ENCODE measurements at places on chromosomes 12 and 14.

DNA sequence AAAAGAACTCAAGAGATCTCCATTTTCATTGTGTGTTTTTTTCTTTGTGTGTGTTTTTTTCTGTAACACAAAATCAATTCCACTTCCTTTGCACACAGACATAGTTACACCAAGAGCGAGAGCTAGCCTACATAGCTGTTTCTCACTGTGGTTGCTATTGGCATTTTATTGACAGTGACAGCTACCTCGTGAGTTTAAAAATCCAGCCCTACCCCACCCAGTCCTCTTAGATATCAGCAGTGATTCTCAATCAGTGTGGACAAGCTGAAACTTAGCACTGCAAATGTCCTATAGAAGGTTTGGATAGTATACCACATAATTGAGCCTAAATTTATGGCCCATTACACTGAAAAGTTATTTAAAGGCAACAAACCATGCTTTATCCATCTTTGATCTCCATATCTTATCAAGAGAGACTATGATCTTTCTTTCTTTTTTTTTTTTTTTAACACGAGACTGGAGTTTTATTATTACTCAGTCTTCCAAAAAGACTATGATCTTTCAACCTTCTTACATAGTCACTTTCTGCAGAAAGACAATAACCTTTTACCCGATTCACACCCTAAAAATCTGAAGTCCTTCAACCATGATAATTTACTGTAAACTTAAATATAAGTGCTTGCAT is 46.8 kb downstream of the ATP2B1 start:
- no peak for DNase-seq

GRCh38 chr14:53779301-53779700 is 177.3 kb downstream of the BMP4 start:
- DNase-seq: no peak

DNA sequence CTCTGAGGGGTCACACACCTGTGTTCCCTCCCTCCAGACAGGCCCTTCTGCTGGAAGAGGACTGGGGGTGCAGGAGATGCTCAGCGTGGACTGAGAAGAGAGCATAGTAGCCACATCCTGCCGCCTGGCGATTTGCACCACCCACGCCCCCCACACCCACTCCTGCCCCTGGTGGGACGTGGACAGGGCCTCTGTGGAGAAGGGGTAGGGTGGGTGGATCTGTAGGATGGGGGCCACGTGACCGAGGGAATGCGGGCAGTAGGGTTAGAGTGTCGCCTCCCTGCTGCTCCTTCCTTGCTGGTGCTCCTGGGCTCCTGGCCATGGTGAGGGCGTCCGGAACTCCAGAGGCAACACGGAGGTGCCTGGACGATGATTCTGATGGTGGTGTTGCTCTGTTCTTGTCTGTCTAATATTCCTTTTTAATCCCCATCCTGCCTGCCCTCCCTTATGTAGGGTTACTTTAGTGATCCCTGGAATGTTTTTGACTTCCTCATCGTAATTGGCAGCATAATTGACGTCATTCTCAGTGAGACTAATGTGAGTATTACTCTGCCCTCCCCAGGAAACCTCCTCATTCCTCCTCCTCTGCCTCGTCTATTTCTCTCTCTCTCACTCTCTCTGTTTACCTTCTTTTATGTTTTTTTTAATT is 161.5 kb upstream of the FKBP4 start:
- DNase-seq: no peak

GRCh38 chr12:113202300-113203075 is 17.0 kb downstream of the RITA1 start:
- DNase-seq: no peak

GRCh38 chr12:110245369-110245772 is 35.7 kb upstream of the ATP2A2 start:
- no peak for DNase-seq

- peak; percentile 58 for DNase-seq
These were observed 15.5 kb downstream of the PLEK2 start for GRCh38 chr14:67396381-67396970.

DNA sequence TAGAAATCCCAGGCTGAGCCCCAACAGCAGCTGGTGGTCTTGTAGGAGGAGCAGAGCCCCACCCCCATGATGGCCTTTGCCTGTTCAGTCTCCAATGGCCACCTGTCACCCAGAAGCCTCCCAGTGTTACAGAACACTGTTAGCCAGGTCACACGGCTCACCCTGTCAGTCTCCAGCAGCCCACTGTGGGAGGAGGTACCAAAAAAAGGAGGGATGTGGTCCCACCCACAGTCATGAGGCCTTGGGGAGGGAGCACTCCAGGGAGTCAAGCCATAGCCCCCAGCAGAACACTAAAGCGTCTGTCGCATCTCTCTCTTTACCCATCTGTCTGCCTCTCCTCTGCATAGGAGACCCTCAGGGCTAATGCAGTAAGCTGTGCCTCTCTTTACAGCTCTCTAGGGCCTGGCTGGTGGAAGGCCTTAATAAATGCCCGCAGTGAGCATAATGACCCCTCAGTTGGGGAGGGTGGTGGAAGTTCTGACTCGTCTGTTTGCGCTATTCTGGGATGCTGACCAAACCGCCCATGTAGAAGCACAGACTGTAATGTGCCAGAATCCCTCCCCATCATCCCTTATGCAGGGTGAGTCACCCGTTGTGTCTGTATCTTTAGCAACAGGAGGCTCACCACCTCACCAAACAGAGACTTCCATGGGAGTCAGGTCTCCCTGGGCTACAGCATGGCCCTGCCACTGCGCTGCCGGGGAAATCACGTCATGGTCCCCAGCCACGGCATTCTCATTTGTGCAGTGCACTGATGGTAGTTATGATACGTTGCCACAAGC is 14.6 kb downstream of the C14orf132 start:
- DNase-seq: peak; percentile 93

GRCh38 chr14:67265131-67265530 is 23.9 kb downstream of the PALS1 start:
- no peak for DNase-seq

GRCh38 chr12:114982760-114983159 is 298.8 kb upstream of the TBX3 start:
- peak; percentile 8 for DNase-seq

Data from hepatic stellate cell (primary cell).